Placental pericyte (primary cell): ENCODE measurements at places on chromosomes 4 and X. TPM values are rescaled to one million over a fixed set of nuclear protein-coding genes. Genes with fewer than 3 reads are reported as not detected.

Gene AMTN
- total RNA-seq: 0.43 TPM in 1 of 2 replicates, not detected in the other

Gene TMEM31
- total RNA-seq: not detected in 2 replicates

Gene RNF175
- total RNA-seq: not detected in 2 replicates

Gene EDA2R
- total RNA-seq: 1.3 and 6.9 TPM in 2 replicates

Gene CT47B1
- not detected in 2 replicates for total RNA-seq

Gene FOXR2
- not detected in 2 replicates for total RNA-seq

Gene XAGE2
- not detected in 2 replicates for total RNA-seq

Gene NLRP2B
- total RNA-seq: not detected in 2 replicates

Gene PTPN13
- total RNA-seq: 46.8 and 59.6 TPM in 2 replicates
